ENCODE measurements at places on chromosomes 1 and 21.

- no peak for DNase-seq
Measured at GRCh38 chr1:181100015-181100905, 11.8 kb downstream of the IER5 start.

DNA sequence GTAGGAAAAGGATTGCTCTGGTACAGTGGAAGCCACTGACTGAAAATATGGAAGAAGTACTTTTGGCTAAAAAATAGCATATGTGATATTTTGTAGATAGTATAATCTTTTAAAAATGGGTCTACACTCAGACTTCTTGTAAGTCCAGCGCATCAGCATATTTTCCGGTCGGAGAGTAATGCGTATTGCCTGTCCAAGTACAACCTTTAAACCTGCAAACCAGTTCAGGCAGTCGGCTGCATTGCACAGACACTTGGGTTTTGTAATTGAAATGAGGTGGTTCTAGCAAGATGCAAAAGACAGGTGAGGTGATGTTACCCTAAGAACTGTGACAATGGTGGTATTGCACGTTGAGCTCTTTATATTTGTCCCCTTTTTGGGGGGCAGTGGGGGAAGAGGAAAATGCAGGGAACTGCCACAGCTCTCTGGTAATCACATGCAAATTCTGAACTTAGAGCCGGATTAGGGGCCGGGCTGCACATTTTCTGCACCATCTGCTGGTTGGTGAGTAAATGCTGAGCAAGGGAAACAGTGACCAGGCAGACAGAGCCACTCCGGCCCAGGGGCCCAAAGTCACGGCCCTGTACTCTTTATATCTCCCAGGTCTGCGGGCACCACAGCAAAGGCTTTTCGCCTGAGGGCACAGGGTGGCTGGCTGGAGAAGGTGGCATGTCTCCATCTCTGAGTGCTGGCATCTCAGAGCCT lies 2.3 kb downstream of the GPR137B start:
- DNase-seq, result no peak

DNA sequence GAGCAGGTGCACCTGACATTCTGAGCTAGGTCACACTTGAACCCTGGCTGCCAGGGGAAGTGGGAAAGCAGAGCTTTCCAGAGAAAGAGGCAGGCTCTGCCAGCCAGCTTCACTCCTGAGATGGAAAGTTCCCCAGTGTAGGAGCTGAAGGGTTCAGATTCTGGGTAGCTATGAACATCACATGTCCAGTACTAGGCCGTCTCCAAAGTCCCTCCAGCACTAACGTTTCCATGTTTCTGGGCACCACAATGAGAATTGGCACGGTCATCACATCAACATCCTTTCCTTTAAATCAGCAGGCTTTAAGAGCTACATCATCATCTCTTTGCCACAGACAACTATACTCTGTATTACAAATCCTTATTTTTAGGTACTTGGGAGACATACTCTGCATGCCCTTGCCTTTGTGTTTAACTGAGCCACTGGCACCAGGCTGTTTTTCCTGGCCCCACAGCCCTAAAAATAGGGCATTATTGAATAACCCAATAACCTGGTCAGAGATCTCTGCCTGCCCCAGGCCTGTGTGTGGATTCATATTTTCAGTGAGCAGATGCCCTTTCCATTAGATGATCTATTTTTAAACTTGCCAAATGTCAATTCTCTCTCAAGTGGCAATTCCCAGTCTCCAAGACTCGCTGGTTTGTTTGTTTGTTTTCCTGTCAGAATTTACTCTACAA lies 35.4 kb upstream of the USP24 start:
- DNase-seq, result no peak

DNA sequence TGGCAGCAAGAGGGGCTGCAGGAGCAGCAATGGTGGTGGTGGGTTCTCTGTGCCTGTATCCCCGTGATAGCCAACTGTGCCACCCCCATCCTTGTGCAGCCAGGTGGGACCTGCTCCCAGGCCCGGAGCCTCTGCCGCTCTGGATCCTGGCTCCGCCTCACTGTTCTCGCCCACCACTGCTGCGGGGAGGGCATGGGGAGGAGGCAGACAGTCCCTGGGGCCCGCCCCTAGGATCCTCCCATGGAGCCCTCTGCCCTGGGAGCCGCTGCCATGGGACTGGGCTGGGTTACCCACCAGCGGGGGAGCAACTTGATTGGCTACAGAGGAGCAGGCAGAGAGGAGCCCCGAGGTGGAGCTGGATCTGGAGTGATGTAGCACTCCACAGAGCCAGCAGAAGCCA lies 31.6 kb downstream of the CD1D start:
- no peak for DNase-seq

- no peak for DNase-seq
Measured at GRCh38 chr1:42179275-42179674, 14.7 kb upstream of the GUCA2A start.
